ENCODE measurements at places on chromosomes 6 and 20.
A peak's percentile ranks its signal among the peaks of the same experiment; 100 is the strongest.

GRCh38 chr20:6976106-6976900, 208.8 kb downstream of the BMP2 start:
- no peak for DNase-seq

DNA sequence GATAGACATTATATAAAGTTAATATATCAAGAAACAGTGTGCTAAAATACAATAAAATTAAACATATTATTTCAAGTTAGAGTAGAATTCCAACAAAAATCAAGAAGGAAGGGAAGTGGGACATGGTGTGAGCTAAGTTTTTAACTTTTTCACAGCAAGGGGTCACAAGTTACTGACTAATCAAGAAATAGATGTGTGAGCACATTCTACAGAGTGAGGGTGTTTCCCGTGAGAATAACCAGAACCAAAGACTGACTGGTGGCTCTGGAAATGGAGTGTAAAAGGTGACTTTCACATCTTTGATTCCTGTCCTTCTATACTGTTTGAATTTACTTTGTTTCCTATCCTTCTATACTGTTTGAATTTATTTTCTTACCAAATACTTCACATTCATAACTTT, 206.6 kb downstream of the TASP1 start:
- no peak for DNase-seq

DNA sequence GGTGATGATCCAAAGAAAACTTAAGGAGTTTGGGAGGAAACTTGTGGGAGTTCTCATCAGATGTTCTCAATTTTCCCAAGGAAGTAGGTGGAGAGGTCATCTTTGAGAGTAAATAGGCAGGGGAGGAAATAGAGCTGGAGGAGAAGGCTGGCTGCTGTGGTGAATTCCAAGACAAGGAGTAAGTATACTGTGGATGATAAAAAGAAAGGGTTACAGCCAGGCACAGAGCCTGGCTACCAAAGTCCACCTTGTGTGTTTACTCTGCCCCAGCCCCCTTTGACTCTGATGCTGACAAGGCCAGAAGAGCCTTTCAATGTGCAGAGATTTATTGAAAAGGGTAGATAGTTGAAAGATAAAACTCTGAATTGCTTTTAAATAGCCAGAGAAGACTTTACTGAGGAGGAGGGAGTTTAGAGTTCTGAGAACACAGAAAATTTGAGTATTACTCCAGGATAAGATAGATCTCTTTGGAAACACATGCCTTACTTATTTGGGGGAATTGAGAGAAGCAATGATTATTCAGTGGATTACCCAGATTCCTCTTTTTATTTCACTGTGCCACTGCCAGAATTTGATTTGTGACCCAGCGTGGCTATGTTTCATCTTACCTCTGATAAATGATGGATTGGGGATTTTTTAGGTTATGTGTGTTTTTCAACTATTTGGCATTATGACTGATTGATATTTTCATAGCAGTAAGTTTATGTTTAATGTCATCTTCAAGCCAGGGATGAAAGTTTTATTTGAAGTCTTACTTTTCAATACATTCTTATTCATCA, 182.6 kb upstream of the JAG1 start:
- DNase-seq: no peak

- DNase-seq: no peak
Observed at GRCh38 chr20:60142587-60142986, 184.4 kb downstream of the CDH26 start.

DNA sequence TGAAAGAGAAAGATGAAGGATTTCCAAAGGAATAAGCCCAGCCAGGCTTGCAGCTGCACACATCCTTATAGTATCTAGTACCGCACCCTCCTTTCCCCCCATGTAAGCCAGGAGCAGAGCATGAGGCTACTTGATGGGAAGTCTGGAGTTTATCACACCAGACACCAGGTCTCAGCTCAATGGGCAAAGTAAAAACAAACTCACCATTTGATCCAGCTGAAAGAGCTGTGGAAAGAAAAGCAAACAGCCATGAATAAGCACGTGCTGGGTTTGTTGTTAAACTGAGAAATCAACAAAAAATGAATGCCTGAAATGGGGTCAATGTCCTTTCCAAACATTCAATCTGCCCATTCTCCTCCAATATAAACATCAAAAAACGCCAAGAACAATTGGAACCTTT, 50.6 kb upstream of the MAP7 start:
- peak; percentile 48 for DNase-seq

GRCh38 chr20:22717466-22717865, 133.1 kb upstream of the FOXA2 start:
- no peak for DNase-seq

DNA sequence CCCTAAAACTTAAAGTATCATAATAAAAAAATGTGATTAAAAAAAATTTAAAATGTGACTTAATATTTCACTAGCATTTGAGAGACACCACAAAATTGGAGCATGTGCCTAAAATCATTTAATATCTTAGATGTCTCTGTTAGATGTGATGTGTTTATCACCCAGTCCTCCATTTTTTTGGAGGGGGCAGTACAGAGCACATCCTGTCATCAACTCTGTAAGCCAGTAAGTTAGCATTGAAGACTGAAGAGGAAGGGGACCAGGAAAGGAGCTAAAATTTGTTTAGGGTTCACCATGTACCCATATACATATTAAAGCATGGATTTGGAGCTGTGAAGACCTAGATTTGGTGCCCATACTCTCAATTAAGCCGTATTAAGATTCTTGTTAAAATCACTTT, 30.7 kb upstream of the ADIG start:
- no peak for DNase-seq

GRCh38 chr20:63900413-63900812, 5.5 kb downstream of the DNAJC5 start:
- DNase-seq: no peak

DNA sequence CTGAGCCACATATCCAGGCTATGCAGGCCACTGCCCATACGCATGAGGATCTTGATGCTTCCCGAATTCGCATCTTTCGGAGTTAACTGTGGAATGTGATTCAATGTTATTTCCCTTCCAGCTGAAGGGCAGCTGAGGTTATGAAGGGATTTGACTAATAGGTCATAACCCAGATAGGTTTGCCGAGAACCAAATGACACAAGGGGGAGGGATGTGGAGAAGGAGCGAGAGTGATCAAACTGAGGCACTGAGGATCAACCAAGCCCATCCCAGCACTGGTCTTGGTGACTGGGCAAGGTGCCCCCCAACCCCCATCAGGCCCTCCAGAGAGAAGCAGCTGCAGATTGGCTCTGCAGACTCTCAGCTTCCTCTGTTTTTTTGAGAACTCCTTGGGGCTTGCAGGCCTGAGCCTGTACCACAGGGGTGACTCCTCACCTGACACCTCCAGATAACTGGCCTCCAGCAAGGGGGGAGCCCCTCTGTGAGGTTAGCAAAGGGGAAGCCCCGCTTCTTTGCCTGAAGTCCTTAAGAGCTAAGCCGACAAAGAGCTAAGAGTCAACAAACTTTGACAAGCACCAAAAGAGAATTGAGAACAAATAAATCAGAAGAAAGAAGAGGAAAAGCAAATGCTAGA, 185.9 kb downstream of the PDE7B start:
- DNase-seq: no peak

- no peak for DNase-seq
Observed at GRCh38 chr20:21528870-21529269, 15.0 kb upstream of the NKX2-2 start.

- DNase-seq: no peak
Observed at GRCh38 chr20:52572687-52573086, 381.1 kb upstream of the ZFP64 start.

DNA sequence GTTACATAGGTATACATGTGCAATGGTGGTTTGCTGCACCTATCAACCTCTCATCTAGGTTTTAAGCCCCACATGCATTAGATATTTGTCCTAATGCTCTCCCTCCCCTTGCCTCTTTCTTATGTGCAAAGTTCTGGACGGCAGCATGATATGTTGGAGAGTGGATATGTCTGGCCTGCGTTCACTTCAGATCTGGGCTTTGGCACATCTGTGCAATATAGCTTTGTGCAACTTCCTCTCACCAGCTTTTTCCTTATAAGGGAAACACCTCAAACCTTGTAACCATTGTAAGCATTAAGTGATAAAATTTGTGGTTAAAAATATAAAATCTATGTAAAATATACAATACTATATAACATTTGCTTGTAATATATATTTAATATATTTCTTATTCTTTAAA, 288.0 kb downstream of the PHACTR1 start:
- DNase-seq: no peak

- DNase-seq: no peak
Observed at GRCh38 chr20:21102603-21103311, 3.4 kb downstream of the LINC00237 start.

DNA sequence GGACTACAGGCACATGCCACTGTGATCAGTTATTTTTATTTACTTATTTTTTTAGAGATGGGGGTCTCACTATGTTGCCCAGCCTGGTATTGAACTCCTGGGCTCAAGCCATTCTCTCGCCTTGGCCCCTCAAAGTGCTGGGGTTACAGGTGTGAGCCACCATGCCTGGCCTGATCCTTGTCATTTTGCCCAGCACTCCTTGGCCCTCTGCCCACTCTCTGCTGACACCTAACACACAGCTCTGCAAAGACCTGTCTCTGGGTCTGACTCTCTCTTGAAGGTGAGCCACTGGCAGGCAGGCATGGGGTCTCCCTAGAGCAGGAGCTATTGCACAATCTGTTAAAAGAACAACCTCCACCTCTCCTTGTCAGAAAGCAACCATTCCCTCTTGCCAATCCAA, 155.6 kb downstream of the ZFP64 start:
- DNase-seq: no peak

DNA sequence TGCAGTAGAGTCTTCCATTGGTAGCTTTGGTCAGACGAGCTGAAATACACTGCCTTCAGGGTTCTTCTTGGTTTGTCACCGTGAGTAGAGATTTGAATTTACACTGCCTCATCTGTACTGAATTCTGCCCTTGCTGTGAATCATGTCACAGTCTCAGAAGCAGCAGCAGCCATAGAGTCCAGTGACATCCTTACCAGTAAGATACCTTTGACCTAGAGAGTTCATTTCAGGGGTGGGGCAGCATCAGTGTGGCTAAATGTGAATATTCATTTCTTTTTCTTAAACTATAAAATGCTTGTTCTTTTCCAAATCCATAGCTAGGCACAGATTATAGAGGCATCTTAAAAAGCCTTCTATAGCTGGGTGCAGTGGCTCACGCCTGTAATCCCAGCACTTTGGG, 150.8 kb upstream of the AKAP12 start:
- no peak for DNase-seq

DNA sequence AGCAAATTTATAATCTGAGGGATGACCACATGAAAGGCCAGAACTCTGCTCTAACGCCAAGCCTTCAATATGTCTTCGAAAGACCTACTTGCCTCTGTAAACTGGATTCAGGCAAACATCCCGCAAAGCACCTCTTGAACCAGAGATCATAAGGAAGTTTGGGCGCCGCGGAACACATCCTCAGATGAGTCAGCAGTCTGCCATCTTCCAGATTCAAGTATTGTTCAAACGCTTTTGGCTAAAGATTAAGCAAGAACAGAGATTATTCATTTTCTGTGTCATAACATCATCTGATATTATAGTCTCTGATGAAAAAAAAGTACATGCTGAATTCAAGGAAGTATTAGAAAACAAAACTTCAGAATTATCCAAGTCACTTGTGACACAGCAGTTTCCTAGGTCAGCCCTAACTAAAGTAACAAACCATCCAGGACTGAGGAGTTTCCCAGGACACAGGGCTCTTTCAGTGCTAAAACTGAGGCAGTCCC, 20.8 kb downstream of the TBC1D7 start:
- DNase-seq: no peak

DNA sequence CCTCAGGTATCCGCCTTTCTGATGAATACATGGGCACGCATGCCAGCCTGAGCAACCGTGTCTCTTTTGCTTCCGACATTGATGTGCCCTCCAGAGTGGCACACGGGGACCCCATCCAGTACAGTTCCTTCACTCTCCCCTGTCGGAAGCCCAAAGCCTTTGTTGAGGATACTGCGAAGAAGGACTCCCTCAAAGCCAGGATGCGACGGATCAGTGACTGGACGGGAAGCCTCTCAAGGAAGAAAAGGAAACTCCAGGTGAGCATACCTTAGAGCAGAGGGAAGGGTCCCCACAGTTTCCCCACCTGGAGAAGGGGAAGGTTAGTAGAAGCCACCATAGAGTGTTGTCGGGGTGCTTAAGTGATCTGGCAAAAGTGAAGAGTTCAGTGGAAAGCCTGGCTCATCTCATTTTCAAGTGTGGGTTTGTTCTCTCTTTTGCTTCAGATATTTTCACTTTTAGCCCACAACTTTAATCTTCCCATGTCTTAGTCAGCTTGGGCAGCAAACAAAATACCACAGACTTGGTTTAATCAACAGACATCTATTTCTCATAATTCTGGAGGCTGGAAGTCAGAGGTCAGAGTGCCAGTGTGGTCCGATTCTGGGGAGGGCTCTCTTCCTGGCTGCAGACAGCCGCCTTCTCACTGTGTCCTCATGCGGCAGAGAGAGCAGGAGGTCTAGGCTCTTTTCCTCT, 133.5 kb upstream of the CLDN20 start:
- no peak for DNase-seq

- DNase-seq: no peak
Observed at GRCh38 chr6:145838305-145838704, 23.7 kb upstream of the FBXO30 start.

DNA sequence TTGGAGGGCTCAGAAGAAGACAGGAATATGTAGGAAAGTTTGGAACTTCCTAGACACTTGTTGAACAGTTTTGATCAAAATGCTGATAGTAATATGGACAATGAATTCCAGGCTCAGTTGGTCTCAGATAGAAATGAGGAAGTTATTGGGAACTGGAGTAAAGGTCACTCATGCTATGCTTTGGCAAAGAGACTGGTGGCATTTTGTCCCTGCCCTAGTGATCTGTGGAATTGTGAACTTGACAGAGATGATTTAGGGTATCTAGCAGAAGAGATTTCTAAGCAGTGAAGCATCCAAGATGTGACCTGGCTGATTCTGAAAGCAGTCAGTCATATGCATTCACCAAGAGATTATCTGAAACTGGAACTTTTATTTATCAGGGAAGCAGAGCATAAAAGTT, 45.1 kb downstream of the FRK start:
- no peak for DNase-seq

DNA sequence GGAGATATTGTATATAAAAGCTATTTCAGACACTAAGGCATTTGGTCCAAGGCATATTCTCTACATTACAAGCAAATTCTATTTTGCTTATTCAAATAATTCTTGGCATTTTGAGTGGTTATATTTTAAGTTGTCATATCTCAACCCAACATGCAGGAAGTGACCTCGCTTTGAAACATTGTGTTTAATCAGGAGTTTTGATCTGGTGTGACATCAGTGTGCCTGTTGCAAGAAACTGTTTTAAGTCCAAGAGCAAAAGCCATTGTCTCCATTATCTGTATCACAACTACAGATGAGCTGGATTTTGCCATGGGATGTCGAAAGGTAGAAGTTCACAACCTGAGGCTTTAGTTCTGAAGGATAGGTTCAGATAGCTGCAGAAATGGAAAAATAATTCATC, 509.9 kb upstream of the ID4 start:
- no peak for DNase-seq

GRCh38 chr20:35542990-35543389, 1.1 kb downstream of the ERGIC3 start:
- DNase-seq: no peak

- DNase-seq: no peak
Observed at GRCh38 chr20:48139262-48140041, 354.2 kb upstream of the SULF2 start.

- no peak for DNase-seq
Observed at GRCh38 chr6:151340219-151340978, 51.0 kb downstream of the ZBTB2 start.

- DNase-seq: no peak
Observed at GRCh38 chr20:57532104-57532503, 7.2 kb upstream of the CTCFL start.

GRCh38 chr6:137136065-137136464, 37.4 kb downstream of the IL22RA2 start:
- DNase-seq: no peak
